ENCODE measurements at places on chromosomes 2 and 18. TPM values are rescaled to one million over a fixed set of nuclear protein-coding genes. Genes with fewer than 3 reads are reported as not detected.

- peak overlapping the region; percentile 10 for H3K4me3 ChIP-seq
- DNase-seq, result peak; percentile 88
- no peak overlapping the region for H3K27ac ChIP-seq
- no peaks in the 10 kb centered on the region for H3K4me1 ChIP-seq
- H3K36me3 ChIP-seq, result peaks cover 5% of the 10 kb centered on the region
Measured at GRCh38 chr2:176140513-176141317, 10.6 kb upstream of the HOXD4 start.

GRCh38 chr2:12980817-12981216 lies 264.1 kb downstream of the TRIB2 start:
- no peak overlapping the region for H3K27ac ChIP-seq
- no peaks in the 10 kb centered on the region for H3K36me3 ChIP-seq
- no peaks in the 10 kb centered on the region for H3K4me1 ChIP-seq
- H3K4me3 ChIP-seq, result no peak overlapping the region
- H3K27me3 ChIP-seq, result no peaks in the 10 kb centered on the region

DNA sequence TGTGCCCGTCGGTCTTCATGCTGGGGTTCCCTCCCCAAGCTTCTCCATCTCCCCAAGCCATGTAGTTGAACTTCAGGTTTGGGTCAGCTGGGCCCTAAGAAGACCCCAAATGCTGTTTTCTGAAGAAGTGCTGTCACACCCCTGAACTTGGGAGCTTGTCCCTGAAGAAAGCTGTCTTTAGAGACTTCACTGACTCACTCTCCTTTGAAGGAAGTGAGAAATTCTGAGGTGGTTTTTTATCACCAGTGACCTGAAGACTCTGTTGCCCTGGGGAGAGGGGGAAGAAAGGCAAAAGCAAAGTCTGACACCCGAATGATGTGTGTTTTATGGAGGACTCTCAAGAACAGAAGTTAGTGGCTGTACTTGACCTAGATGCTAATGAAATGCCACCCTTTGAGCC lies 83.6 kb upstream of the BCL2L11 start:
- peaks cover 25% of the 10 kb centered on the region for H3K4me1 ChIP-seq
- peaks cover under 1% of the 10 kb centered on the region for H3K27me3 ChIP-seq
- no peak overlapping the region for H3K4me3 ChIP-seq

Gene NYAP2
- total RNA-seq, result 0.32 TPM

- H3K27ac ChIP-seq, result no peak overlapping the region
- H3K4me1 ChIP-seq, result no peaks in the 10 kb centered on the region
- H3K27me3 ChIP-seq, result no peaks in the 10 kb centered on the region
- DNase-seq, result no peak
Measured at GRCh38 chr2:142544173-142544572, 333.3 kb upstream of the KYNU start.

DNA sequence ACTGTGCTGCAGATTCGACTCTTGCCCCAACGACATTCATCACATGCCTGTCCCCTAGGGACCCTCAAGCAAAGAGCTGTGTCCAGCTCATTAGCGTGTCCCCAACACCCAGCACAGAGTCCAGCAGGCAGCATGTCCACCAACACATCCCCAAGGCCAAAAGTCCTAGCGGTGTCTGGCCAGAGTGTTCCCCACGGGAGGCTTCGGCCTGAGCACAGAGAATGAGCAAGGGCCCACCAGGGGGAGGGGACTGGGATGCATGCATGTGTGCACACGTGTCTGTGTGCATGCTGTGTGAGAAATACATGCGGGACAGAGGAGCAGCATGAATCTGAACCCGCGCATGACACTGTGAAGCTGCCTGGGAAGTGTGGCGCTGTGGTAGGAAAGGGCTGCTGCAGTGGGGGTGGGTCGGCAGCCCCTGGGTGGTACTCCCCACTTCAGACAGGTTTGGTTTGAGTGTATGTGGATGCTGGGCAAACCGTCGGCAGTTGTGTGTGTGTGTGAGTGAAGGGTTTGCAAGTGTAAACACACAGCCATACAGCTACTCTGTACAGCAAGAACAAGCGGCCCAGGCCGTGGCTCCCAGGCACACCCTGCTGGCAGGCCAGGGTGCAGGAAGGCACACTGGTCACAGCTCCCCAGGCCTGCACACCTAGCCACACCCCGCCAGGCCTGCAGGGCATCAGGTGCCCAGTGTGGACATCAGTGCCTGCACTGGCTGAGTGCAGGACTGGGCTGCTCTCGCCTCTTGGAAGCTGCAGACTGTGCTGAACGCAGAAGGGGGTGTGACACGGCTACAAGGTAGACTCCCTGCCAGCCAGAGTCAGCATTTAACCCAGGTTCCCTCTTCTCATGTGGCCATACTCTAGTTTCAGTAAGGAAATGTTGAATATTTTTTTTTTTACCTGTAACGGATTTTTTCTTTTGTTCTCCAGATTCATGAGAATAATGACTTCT lies 19.5 kb upstream of the HES6 start:
- H3K27ac ChIP-seq, result peak overlapping the region; percentile 80
- peak; percentile 70 for DNase-seq
- H3K4me3 ChIP-seq, result peak overlapping the region; percentile 21

DNA sequence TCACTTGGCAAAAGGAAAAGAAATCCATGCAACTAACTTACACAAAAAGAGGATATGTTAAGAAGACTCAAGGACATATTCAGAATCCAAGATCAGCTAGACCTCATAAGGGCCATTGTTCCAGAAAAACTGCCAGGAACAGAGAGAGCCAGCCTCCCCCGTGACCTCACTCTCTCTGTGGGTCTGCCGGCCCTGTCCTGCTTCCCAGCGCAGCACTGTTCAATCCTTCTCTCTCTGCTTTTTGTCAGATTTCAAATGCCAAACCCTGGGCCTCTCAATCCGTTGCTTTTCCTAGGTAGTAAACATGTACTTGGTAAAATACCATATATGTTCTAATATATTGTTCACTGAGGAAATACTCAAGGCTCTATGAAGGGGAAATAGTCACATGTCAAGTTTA lies 40.0 kb upstream of the ACKR3 start:
- no peaks in the 10 kb centered on the region for H3K4me1 ChIP-seq
- H3K4me3 ChIP-seq, result no peak overlapping the region
- H3K27ac ChIP-seq, result no peak overlapping the region
- DNase-seq, result no peak
- no peaks in the 10 kb centered on the region for H3K27me3 ChIP-seq

- peaks cover 28% of the 10 kb centered on the region for H3K4me1 ChIP-seq
- peak overlapping the region; percentile 85 for H3K27ac ChIP-seq
Measured at GRCh38 chr2:216775043-216775453, 79.7 kb upstream of the IGFBP5 start.

- no peak overlapping the region for H3K27ac ChIP-seq
- no peaks in the 10 kb centered on the region for H3K4me1 ChIP-seq
- DNase-seq, result no peak
- H3K36me3 ChIP-seq, result no peaks in the 10 kb centered on the region
- no peak overlapping the region for H3K4me3 ChIP-seq
Measured at GRCh38 chr2:142944264-142944663, 66.8 kb downstream of the KYNU start.

DNA sequence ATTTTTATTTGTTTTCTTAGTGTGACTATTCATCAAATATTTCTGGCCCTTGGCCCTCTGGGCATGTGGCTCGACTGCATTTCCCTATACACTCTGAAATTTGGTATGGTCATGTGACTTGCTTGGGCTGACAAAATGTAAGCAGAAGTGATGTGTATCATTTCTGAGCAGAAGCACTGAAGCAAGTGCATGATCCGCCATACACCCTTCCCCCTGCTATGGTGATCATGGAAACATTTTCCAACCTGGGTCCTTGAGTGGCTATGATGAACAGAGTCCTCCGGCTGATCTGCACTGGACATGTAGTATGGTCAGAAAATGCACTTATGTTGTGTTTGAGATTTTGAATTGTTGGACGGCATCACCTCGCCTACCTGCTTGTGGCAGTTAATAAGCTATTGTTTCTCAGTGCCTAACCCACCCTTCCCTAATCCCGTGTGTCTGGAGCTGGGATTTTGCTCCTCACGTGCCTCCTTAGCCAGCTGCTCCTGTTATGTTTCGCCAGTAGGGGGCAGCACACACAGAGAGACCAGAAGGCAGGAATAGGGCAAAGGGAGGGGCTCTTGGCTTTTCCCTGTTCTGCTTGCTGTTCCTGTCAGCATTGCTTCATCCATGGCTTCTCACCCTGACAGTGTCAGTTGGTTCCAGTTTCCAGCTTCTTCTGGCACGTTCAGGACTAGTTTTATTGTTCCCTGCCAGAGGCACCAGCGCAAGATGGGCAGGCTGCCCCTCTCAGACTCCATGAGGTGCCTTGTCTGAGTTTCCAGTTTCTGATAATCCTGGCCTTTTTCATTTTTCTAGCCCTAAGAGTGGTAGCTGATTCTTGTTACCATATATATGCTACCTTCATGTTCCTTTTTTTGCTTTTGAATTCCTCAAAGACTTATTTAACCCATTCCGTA lies 207.4 kb downstream of the ARL6IP6 start:
- no peaks in the 10 kb centered on the region for H3K36me3 ChIP-seq
- peak; percentile 85 for DNase-seq
